ENCODE measurements at places on chromosomes 12 and 14. TPM values are rescaled to one million over a fixed set of nuclear protein-coding genes. Genes with fewer than 3 reads are reported as not detected.

HPD gene
- 0.67 TPM for polyA plus RNA-seq

C1RL gene
- polyA plus RNA-seq: 5.1 TPM

COCH gene
- polyA plus RNA-seq: 0.35 TPM

YBX3 gene
- polyA plus RNA-seq: 2,735 TPM

RDH11 gene
- 9.4 TPM for polyA plus RNA-seq

YEATS4 gene
- 12.4 TPM for polyA plus RNA-seq

PLXNC1 gene
- polyA plus RNA-seq: 0.51 TPM

AQP6 gene
- polyA plus RNA-seq: 0.04 TPM

PLEKHH1 gene
- 2.5 TPM for polyA plus RNA-seq

KRT6B gene
- polyA plus RNA-seq: not detected

SLC5A8 gene
- polyA plus RNA-seq: not detected

PRB2 gene
- polyA plus RNA-seq: not detected

TCL1A gene
- polyA plus RNA-seq: 0.17 TPM

LRTM2 gene
- polyA plus RNA-seq: not detected

HOXC12 gene
- not detected for polyA plus RNA-seq

ZC2HC1C gene
- polyA plus RNA-seq: 17.3 TPM

CPNE6 gene
- not detected for polyA plus RNA-seq

ANKRD33 gene
- polyA plus RNA-seq: not detected

MORN3 gene
- not detected for polyA plus RNA-seq

LRP1 gene
- polyA plus RNA-seq: 14.7 TPM

CLEC4D gene
- polyA plus RNA-seq: 0.09 TPM

RHEBL1 gene
- polyA plus RNA-seq: 1.2 TPM

TNS2 gene
- 37.7 TPM for polyA plus RNA-seq

SUDS3 gene
- polyA plus RNA-seq: 9.0 TPM

YY1 gene
- 44.3 TPM for polyA plus RNA-seq

INHBE gene
- polyA plus RNA-seq: 0.18 TPM

JPH4 gene
- polyA plus RNA-seq: 0.03 TPM

TTC8 gene
- 4.7 TPM for polyA plus RNA-seq

CD163 gene
- 5.8 TPM for polyA plus RNA-seq

PPP1R36 gene
- 0.86 TPM for polyA plus RNA-seq

CMA1 gene
- polyA plus RNA-seq: 0.34 TPM

PZP gene
- polyA plus RNA-seq: 0.20 TPM

OR6C2 gene
- polyA plus RNA-seq: not detected

MEG3 gene
- 26.9 TPM for polyA plus RNA-seq

KLHL33 gene
- 2.8 TPM for polyA plus RNA-seq

CLEC9A gene
- polyA plus RNA-seq: not detected

TAS2R42 gene
- polyA plus RNA-seq: not detected

SDSL gene
- polyA plus RNA-seq: 2.1 TPM

TSPAN9 gene
- 9.8 TPM for polyA plus RNA-seq

INSM2 gene
- not detected for polyA plus RNA-seq
